ENCODE measurements at places on chromosomes 13 and 19.
A peak's percentile ranks its signal among the peaks of the same experiment; 100 is the strongest.

- DNase-seq, result no peak
These were observed 5.3 kb upstream of the ATG4D start for GRCh38 chr19:10538204-10538983.

DNA sequence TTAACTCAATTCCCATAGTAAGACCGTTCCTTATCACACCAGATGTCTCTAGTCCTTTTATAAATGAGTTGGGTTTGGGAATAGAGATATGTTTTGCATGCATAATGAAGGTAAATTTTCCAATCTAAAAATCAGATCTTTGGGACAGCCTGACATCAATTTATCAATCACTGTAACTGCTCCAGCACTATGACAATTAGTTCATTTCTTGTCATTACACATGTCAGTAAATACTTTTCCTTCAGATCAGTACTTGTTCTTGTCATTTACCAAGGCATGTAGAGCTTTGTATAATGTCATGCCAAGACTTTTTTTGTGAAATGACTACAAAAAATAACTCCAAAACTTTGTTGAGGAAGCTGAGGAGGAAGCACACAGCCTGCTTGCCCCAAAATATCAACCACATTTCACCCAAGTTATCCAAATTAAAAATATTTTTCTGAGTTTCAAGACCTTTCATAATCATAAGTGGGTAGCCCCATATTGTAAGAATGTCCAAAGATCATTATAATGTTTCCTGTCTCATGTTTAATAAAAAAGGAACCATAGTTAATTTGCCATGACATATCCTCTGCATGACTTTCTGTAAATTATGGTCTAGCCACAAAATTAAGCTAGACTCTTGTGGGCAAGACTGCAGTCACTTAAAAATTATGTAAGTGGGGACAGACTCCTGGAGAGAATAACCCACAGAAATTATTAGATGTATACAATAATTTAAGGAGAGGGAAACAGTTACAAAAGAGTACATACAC lies 586.8 kb downstream of the TBC1D4 start:
- no peak for DNase-seq

GRCh38 chr13:97720896-97721295 lies 232.6 kb upstream of the IPO5 start:
- DNase-seq, result no peak

DNA sequence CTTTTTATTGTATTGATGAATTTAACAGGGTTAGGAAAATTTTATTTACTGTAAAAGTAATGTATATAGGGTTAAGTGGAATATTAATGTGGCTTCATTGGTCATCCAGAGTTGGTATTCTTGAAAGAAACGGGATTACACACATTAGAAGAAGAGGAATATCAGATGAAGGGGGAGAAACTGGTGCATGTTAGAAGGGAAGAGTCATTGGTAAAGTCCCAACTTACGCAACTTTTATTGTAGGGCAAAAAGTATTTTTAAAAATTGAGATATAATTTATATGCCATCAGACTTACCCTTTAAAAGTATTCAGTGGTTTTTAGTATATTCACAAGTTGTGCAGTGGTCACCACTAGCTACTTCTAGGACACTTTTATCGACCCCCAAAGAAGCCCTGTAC lies 47.3 kb downstream of the DNAJC3 start:
- no peak for DNase-seq

- no peak for DNase-seq
These were observed 30.3 kb downstream of the TDRD3 start for GRCh38 chr13:60427285-60427684.

GRCh38 chr13:18951412-18951811 lies 230.2 kb downstream of the TUBA3C start:
- no peak for DNase-seq

DNA sequence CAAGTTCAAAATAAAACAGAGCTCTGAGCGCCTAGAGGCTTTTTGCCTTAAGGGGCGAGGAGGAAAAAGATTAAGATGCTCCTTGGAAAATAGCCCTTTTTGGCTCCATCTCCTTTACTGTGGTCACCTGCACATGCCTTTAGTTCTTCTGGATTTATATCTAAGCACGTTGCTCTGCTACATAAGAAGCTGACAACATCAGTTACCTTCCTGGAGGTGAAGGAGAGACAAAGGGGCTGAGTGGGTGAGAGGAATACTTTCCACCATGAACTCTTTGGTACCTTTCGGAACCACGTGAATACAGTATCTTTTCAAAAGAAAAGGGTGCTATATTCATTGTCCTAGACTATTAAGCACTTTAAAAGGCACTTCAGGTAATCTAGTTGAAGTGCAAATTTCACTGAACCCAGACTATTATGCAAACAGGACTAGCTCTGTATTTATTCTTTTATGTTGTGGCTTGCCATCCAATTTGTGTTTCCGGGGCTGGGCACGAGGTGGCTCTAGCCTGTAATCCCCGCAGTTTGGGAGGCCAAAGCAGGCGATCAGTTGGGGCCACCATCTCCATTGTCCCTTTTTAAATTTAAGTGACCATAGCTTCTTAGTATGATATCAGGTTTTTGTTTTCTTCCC lies 201.5 kb downstream of the TM9SF2 start:
- DNase-seq, result no peak

DNA sequence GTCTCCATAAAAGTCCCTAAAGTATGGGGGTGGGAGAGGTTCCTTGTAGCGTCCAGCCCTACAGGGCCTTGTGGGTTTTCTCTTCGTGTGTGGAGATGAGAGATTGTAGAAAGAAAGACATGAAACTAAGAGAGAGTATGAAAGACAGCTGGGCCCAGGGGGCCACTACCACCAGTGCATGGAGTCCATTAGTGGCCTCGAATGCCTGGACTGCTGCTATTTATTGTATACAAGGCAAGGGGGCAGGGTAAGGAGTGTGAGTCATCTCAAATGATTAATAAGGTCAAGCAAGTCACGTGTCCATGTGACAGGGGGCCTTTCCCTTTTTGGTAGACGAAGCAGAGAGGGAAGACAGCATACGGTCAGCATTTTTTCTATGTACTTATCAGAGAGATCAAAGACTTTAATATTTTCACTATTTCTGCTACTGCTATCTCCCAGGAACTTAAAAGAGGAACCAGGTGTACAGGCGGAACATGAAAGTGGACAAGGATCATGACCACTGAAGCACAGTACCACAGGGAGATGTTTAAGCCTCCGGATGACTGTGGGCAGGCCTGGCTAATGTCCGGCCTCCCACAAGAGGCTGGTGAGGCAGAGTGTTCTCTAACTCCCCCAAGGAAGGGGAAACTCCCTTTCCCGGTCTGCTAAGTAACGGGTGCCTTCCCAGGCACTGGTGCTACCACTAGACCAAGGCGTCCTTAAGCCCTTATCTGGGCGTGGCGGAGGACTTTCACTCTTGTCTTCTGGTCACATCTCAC lies 25.5 kb downstream of the FGF21 start:
- no peak for DNase-seq

- no peak for DNase-seq
These were observed 19.4 kb upstream of the F7 start for GRCh38 chr13:113086031-113086750.

DNA sequence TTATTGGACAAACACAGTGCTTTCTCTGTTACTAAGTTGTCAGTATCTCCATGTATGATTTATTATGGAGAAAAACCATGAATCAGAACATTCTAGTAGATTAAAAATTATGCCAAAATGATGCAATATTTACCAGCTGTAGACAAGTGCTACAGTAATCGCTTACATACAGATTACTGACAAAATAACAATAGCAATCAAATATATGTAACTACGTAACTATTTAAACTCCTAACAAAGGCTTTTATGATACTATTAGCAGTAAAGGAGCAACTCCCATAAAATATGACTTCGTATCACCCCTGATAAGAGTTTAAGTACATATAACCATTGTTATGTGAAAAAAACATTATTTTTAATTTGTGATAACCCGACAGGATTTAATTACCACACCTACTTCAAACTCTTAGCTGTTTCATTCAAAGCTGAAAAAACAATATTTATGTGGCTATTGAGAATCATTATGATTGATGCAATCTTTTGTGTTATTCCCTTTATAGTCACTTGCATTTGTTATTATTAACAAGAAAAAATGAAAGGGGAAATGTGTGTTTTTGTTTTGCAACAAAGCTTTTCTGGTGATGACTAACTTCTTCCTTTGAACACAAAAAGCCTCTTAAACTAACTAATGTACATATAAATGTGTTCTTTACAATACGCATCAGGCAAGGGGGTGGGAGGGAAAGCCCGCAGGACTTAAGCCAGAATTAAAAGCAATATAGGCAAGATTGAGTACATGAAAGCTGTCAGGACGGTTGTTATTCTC lies 147.4 kb downstream of the ABCC4 start:
- DNase-seq, result no peak

DNA sequence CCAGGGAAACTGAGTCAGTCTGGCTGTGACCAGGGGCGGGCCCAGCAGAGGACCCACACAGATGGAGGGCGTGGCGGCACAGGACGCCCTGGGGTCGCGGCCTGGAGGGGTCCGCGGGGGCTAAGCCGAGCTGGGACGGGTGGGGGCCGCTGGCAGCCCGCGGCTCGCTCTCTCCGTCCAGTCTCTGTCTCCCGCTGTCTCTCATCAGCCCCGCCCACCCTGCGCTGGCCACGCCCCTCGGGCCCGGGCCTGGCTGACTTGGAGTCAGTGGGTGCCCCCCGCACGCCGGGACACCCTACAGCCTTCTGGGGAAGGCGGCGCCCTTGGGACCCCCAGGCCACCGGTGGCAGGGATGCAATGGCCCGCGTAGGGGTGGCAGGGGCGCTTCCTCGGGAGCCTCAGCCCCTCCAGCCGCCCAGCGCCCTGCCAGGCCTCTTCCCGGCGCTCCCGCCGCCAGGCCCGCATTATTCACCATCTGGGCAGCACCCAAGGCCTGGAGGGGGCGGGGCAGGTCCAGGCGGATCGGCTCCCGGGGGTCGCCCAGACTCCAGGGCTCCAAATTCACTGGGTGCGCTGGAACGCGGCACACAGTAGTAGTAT lies at the start of gene TBXA2R:
TSS of gene TBXA2R (minus strand) at position 186 of the 600 bp plus-strand sequence. CDS start 6,241 bp downstream, outside the sequence.
- DNase-seq, result peak; percentile 22

- DNase-seq, result no peak
These were observed 119.0 kb upstream of the OBI1 start for GRCh38 chr13:78777976-78778375.

- no peak for DNase-seq
These were observed 12.8 kb upstream of the TOMM40 start for GRCh38 chr19:44878120-44878865.

DNA sequence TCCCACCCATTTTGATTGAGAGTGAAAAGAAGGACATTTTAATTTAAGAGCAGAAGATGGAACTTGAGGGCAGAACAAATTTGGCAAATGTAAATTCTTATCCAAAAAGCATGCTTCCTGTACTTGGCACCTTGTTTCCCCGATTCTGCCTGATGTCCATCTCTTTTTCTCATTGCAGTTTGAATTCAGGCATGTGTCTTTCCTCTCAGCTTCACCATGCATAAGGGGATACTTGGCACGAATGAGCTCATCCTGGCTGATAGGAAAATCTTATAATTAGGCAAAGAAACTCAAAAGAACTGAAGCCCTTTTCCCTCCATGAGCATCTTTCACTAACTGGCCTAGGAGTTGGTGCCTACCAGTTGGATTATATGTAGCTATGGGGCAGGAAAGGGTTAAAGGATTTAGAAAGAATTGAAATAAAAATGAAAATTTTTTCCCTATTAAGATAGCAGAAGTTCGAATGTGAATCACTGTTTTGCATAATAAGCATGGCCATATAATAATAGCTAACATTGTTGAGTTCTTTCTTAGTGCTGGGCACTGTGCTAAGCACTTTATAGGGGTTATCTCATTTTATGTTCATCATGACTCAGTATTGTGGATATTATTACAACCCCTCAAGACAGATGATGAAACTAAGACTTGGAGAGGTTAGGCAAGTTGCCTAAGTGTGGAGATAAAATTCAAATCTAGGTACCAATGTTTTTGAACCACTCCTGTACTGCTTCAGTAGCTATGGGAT lies 386.6 kb downstream of the KCNRG start:
- no peak for DNase-seq

- DNase-seq, result no peak
These were observed 16.0 kb downstream of the DZIP1 start for GRCh38 chr13:95628488-95628887.

DNA sequence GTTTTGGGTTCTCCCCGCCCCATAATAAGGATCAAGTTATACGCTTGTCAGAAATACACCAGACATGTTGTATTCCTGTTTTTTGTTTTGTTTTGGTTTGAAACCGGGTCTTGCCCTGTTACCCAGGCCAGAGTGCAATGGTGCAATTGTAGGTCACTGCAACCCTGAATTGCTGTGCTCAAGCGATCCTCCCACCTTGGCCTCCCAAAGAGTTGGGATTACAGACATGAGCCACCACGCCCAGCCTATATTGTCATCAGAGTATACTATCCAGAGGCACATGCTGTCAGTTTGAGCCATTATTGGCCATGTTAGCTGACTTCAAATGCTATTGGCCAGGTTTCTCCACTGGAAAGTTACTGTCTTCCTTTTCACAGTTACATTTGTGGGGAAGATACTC lies 9.8 kb downstream of the SAFB start:
- no peak for DNase-seq

All from T follicular helper cell (primary cell).